Muscle of back (tissue), 13 donors: ENCODE measurements at places on chromosomes 3 and 15.
A peak's percentile ranks its signal among the peaks of the same experiment; 100 is the strongest.

GRCh38 chr15:23912191-23912590, 225.1 kb upstream of the NDN start:
- DNase-seq: no peak

GRCh38 chr3:131338948-131339640, 42.5 kb upstream of the NUDT16 start:
- DNase-seq: no peak

DNA sequence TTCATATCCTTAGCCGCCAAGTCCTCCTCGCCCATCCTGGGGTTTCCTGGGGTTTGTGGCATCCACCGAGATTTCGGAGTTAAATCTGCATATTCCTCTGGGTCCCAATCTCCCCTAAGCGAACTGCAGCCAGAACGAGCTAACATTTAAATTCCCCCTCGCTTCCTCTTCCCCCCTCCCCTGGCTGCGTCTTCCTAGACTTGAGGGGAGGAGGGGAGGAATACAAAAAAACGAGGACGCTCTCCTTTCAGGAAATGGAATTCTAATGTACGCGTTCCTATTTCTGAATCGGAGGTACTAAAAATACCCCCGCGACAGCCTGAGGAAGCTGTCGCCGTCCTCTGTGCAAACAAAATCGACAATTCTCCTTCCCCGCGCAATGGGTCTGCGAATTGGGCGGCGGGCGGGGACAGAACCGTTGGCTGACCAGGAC, 5.6 kb downstream of the FEZF2 start:
- DNase-seq: no peak

GRCh38 chr15:43133430-43134156, at the start of gene TMEM62:
TSS of gene TMEM62 (plus strand) at chr15:43133586. CDS start at chr15:43133803, 217 bp downstream.
- peak; percentile 60 for DNase-seq

GRCh38 chr15:29031502-29032228, 145.9 kb downstream of the APBA2 start:
- no peak for DNase-seq

- no peak for DNase-seq
These were observed 43.7 kb downstream of the SUSD5 start for GRCh38 chr3:33174711-33175414.

GRCh38 chr3:155919728-155920127, 49.3 kb downstream of the GMPS start:
- DNase-seq: no peak

DNA sequence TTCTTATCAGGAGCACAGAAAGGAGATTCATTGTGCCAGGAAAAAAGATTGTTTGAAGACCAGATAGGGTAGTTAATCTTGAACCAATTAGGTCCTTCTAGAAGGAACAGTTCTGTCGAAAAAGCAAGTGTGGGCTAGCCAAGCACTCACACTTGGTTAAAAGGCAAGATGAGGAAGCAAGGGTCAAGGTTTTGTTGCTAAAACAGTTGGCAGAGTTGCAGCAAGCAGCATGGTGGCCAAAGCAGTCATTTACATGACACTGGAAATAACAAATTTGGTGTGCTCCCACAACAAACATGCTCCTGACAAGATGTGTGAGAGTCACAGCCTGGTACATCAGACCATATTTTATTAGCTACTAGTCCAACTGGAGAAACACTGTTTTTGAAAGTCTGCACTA, 228.0 kb upstream of the CFAP20DC start:
- DNase-seq: no peak

GRCh38 chr3:64188810-64189560, 36.3 kb downstream of the PRICKLE2 start:
- DNase-seq: peak; percentile 46

- DNase-seq: no peak
These were observed 62.1 kb downstream of the SLC49A4 start for GRCh38 chr3:122857019-122857418.

- DNase-seq: peak; percentile 6
These were observed 25.3 kb downstream of the UBXN7 start for GRCh38 chr3:196406811-196407470.

DNA sequence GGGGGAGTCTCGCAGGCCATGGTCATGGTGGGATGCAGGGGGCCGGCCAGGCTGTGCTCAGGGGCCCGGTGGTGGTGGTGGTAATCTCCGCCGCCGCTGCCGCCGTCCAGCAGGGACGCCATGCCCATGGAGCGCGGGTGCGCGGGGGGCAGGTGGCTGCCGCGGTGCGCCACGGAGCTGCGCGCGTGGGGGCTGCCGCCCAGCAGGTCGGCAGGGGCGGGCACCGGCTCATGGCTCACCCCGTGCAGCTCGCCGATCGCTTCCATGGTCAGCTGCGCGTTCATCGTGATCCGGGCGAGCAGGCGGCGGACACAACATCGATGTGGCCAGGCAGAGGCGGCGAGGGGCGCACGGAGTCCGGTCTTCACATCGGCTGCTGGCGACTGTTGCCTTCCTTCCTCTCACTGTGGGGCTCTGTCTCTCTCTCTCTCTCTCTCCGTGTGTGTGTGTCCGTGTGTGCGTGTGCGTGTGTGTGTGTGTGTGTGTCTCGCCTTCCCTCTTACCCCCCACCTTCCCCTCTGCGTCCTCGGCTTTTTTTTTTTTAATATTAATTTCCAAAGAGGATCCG, 451 bp downstream of the ONECUT1 start:
- DNase-seq: no peak

DNA sequence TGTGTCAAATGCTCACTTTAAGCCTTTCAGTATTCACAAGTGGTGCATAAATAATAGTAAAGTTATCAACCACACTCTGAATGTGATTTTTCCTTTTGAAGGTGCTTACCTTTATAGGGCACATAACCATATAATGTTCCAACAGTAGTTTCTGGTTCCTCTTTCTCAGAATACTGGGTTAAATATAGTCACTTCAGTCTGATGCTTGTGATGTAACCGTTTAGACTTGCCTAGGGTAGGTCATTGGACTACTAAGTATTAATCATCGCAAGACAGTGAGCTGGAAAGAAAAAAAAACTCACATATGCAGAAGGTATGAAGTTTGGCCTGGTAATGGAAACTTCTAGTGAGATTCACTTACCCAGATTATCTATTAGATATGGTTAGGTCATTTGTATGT, 1.9 kb downstream of the KBTBD8 start:
- DNase-seq: peak; percentile 16

- peak; percentile 37 for DNase-seq
These were observed 346.8 kb downstream of the CNTN3 start for GRCh38 chr3:74267588-74268184.

GRCh38 chr3:27578032-27578431, 93.8 kb upstream of the SLC4A7 start:
- no peak for DNase-seq

DNA sequence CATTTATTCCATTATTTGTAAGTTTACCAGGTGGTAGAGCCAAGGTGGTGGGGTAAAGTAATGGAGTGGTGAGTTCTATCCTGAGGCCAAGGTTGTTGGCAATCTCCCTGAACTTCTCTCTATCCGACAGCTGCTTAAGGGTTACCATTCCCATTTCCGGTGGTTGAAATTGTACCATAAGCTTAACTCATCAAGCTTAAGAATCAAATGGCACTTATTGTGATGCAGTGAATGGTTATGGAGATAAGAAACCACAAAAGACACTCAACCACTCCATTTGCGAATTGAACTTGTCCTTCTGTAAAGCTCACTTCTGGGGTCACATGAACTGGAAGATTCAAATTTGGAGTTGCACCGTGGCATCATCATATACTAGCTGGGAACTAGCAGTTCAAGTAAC, 287.4 kb upstream of the SLCO3A1 start:
- no peak for DNase-seq

DNA sequence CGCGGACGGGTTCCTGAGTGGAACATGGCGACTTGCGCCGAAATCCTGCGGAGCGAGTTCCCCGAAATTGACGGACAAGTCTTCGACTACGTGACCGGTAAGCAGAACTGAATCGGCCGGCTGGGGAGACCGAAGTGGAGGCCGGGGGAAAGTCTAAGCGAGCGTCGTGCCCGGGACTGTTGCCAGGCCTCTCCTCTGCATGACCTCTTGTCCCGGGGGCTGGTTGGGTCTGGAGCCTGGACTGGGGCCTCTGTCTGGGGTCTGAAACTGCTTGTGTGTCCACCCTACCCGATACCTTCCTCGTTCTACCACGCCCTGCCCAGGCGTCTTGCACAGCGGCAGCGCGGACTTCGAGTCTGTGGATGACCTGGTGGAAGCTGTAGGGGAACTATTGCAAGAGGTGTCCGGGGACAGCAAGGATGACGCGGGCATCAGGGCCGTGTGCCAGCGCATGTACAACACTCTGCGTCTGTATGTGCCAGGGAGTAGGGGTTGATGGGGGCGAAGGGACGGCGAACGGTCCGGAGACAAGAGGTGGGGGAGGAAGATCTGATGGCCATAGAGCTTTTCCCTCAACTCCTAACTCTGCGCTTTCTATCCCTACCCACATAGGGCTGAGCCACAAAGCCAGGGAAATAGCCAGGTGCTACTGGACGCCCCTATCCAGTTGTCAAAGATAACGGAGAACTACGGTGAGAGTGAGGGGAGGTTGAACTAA, at the start of gene ABCF3:
Gene ABCF3, plus strand, starts transcription at position 16 of the 718 bp plus-strand sequence. Its CDS starts 9 bp downstream, at position 25.
- no peak for DNase-seq

DNA sequence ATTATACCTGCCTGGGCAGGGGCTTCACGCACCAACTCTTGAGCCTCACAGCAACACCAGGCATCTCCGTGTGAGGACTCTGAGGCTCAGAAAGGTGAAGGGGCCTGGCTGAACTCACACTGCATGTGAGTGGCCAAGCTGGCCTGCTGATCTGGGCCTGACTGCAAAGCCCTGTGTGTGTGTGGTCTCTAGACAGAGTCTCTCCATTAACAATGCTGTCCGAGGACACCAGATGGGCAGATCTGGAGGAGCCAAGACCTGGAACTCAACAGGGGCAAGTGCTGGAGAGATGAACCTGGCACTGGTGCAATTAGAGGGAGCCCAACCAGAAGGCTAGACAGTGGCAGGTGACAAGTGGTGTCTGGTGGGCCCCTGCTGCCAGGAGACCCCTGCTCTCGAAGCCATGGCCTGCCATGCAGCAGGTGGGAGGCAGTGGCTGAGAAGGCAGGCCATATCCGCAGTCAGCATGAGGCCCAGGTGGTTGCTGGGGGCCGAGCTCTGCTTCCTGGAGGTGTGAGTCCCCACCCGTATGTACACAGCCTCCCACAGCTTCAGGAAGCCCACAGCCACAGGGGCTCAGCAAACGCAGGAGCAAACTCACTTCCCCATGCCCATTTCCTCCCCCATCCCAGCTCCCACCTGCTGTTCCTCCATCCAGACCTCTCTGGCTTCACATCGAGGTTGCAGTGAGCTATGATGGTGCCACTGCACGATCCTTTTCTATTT, 39.0 kb downstream of the CYP11A1 start:
- no peak for DNase-seq

DNA sequence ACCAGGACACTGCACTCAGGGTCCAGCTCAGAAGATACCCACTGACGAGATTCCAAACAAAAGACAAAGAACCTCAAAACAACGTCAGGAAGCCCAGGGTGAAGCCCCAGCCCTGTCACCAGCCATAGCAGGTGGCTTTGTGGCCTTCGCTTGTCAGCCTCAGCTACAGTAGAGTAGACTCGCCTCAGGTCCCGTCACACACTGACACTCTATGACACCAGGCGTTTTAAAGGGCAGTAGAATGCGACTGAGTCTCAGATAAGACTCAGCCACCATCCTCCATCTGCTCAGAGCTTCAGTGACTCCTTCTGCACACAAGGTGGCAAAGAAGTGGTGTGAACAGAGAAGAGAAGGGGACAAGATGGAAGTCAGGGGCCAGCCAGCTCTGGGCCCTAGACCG, 12.8 kb downstream of the RBPMS2 start:
- no peak for DNase-seq

DNA sequence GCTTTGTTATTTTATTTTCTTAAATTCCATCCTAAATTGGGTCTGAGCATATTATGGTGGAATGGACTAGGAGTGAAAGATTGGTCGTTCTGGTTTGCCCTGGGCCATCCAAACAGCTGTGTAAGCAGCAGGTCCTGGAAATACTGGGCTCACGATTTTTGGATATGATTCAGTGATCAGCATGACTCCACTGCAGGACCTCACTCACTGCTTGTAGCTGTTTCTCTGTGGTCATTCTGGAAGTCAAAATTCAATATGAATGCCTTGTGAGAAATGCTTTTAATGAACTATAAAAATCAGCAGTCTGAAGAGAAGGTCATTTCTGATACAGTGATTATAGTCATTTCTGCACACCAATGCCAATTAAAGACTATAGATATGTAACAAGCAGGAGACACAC, 185.0 kb downstream of the RBMS3 start:
- DNase-seq: peak; percentile 23

DNA sequence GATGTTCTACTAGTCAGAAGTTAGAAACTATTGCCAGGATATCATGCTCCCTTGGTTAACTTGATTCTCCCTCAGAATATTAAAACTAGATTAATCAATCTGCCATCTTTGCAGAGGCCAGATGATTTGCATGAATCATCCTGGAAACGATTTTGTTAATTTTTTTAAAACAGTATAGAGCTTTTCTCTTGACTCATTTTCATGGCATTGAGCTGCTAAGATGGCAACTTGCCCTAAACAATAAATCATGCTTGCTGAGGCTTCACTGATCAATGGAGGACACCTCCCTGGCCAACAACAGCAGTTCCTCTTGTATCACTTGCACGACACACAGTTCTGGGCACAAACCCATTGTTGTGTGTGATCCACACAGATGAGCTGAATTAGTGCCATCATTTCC, 109.1 kb downstream of the COL6A6 start:
- DNase-seq: peak; percentile 87

DNA sequence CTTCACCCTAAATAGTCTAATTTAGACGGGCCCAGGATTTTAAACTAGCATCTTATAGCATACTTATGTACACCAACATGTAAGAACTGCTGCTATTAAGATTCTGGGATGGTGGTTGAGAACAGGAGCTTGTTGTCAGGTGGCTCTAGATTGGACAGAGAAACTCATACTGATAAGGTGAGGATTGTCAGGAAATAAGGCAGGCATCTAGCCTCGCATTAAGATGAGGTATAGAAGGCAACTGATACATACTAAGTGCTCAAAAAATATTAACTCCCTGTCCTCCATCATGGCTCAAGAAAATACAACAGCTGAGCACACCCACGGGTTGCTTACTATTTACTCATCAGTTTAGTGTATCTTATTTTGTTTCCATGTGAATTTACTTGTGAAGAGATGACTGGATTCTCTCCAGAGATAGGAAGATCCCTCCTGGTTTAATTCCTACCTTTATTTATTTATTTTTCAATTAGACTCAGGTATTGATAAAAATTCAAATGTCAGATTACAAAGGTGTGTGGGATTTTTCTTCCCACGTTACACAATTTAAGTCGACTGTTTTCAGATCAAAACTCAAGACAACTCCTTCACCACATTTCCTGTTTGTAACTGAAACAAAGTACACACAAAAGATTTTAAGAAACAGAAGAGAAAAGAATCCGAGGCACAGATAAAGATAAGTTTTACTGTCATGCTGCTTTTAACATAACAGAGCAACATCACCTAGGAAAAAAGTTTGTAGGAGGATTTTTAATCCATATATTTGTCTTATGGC, at the start of gene TRAT1:
Gene TRAT1, plus strand, starts transcription at position 664 of the 775 bp plus-strand sequence. CDS start 142 bp downstream, outside the sequence.
- DNase-seq: no peak
